Stimulated activated CD4-positive, alpha-beta T cell treated with anti-CD3 and anti-CD28 coated beads, Interleukin-1b, Interleukin-23, amount 100 ng/mL, for 1 hour (primary cell): ENCODE measurements at places on chromosomes 2 and 18.

- DNase-seq = no peak
These were observed 94.6 kb upstream of the LGALSL start for GRCh38 chr2:64359171-64359891.

DNA sequence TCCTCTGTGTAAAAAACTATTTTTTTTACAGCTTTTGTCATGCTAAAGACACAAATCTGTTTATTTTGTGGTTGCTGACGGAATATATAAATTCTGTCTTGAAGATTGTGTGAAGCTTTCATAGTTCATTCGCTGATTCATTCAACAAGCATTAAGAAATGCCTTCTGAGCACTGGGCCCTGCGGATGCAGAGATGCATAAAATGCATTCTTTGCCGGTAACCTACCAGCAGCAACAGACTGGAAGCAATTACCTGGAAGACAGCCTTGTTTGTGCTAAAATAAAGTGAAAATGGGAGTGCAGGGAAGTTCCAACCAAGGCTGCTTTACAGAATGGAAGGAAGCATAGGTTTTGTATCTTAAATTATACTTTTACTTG is 119.7 kb downstream of the PMAIP1 start:
- no peak for DNase-seq

DNA sequence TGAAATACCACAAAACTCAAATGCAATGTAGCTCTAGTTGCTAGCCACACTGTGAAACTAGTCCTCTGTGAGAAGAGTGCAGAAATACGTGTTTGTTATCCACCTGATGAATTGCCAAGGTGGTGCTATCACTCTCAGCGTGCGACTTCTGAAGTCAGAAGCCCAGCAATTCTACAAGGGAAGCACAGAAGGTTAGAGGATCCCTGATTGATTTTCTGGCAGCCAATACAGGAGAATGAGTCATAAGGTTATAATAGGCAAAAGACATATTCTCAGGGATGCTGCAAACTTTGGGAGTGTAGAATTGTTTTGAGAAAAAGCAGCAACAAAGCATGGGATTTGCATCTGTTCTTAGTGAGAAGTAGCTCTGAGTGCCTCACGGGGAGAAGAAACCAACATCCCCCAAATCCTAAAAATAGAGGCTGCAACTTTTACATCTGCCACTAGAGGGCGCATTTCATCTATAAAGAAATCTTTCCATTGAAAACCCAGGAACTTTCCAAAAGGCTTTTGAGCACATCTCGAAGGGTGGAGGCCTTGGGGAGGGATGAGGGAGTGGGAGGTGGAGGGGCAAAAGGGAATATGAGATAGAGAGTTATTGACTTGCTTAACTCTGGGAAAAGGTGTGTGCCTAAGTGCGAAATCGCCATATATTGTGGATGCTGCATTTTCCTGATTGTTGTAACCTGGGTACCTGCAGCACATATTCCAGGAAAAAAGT is 78.0 kb downstream of the TMEM182 start:
- DNase-seq = no peak

DNA sequence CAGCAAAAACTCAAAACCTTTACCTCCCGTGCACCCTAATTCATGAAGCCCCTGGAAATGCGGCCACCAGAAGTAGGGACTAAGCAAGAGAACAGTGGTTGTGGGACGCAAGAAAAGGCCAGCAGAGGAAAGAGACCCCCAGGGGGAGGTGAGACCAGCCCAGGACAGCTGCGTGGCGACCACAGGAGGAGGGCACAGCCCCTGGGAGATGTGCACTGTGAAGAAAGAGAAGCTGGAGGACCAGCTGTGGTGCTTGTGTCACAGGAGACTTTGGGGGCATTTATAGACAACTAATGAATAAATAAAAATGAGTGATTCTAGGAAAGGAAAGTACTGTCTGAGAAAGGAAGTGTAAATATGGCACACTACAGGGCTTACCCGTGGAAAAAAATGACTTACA is 263.8 kb downstream of the EIPR1 start:
- DNase-seq = no peak

DNA sequence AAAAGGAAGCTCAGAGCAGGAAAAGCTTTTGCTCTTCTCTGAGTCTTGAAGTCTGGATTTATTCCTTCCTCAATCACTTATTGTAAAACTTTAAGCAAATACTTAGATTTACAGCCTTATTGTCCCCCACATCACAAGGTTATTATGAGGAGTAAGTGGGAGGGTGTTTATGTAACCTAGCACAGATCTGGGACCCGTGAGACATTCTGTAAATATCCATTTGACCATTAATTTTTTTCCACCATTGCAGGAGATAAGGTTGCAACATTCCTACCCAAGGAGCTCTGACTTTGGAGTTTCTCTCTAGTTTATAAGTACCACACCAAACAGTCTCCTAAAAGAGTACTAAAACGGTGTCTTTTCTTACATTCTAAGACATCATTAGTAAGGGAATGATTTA is 52.1 kb upstream of the CTIF start:
- DNase-seq = no peak

- DNase-seq = no peak
These were observed 102.7 kb upstream of the ARHGAP15 start for GRCh38 chr2:143026411-143027054.

GRCh38 chr2:80420530-80421208 is 116.1 kb upstream of the LRRTM1 start:
- DNase-seq = no peak

DNA sequence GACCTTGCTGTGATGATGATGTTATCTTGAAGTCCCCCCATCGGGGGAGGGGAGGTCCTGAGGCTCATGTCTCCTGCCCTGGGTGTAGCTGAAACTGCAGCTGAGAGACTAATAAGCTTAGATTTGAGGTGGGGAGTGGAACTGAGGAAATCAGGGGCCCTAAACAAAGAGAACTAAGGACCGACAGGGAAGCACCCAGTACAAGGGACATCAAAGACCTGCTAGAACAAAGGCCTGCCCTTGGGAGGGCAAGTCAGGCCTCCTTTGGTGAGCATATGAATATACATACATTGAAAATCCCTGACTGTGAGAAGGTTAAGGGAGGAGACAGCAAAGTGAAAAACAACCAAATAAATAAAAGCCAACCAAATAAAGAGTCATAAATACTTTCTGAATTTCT is 1132.5 kb upstream of the CELF4 start:
- DNase-seq = no peak

DNA sequence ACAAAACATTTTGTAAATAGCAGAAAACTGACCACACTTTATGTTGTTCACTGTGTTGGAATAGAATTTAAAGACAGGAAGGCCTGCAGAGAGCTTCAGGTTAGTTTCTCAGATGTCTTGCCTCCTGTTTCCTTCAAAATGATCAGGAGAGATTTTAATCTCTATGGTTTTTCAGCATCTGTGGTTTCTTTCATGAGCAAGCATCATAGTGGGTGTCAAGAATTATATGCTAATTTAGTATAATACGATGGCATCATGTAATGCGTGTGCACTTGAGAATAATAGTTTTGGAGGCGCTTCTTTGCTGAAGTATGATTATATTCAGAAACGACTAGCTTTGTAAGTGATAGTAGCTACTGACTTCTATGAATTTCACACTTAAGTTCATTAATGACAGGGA is 149.9 kb downstream of the PLCL1 start:
- DNase-seq = no peak

- no peak for DNase-seq
These were observed 75.1 kb downstream of the RFTN2 start for GRCh38 chr2:197600306-197600705.

DNA sequence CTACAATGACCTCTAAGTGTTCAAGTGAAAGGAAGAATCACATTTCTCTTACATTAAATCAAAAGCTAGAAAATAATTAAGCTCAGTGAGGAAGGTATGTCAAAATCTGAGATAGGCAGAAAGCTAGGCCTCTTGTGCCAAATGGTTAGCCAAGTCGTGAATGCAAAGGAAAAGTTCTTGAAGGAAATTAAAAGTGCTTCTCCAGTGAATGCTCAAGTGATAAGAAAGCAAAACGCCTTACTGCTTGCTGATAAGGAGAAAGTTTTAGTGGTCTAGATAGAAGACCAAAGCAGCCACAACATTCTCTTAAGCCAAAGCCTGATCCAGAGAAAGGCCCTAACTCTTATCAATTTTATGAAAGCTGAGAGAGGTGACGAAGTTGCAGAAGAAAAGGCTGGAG is 932.3 kb upstream of the ACVR2A start:
- DNase-seq = no peak

DNA sequence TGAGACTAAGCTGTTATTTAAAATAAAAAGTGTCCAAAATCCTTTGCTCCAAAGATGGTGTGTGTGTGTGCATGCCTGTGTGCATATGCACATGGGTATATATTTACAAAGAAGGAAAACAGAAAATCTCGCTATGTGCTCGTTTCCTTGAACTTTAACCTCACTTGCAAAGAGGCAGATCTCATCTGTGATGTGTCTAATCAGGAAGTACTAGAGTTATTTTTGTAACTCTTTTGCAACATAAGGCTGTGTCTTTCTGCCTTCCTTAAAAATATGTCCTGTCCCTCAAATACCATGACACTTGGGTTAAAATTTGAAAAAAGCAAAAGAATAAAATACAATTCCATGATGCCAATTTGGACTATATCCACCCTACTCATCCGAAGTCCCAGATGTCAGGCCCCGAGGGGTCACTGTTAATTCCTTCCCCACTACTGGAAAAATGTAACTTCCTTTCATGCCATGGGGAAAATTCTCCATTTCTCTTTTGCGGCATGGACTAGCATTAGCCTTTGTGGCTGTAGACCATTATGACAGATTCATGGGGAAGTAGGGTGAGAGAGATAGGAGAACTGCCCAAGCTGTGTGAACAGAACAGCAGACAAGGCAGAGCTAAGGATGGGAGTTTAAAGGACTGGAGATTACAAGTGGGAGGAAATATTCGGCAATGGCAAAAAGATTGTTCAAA is 191.3 kb downstream of the MYO1B start:
- DNase-seq = no peak

DNA sequence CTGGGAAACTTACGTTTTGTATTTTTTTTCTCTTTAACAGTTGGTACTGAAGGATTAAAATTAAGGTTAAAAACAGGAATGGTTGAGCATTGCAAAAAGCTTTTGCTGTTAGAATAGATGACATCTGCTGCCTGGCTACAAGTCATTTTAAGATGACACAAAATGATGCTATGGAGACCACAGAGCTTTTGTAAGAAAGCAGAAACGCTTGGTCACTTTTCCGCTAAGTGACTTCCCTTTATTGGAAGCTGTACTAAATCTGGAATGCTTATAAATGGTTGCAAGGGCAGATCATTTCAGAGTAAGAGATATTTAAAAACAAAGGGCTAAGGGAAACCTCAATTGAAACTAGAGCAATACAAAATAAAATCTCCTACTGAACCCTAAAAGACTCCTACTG is 544.0 kb downstream of the STK39 start:
- no peak for DNase-seq

GRCh38 chr2:165113414-165113813 is 90.4 kb downstream of the SCN3A start:
- DNase-seq = no peak

DNA sequence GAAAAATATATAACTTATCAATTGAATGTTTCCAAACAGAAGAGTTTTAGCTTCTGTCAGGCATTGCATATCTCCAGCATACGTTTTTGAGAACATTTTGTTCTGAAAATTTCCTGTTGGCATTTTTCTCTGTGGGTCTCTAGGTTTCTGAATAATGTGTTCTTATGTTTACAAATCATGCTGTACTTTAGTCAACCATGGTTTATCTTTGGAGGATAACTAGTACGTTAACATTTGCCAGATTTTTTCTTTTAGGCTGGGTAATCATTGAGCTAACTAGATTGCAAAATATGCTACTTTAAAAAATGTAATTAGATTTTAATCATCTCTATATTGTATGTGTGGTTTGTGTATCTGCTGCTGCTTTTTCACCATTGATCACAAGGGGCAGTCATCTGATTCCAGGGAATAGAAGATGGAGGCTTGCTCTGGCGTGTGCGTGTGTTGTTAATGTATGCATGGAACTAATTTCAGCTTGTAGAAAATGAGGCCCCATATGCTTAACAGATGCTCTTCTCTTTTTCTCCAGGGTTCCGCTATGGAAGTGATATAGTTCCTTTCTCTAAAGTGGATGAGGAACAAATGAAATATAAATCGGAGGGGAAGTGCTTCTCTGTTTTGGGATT is 21.3 kb downstream of the XRCC5 start:
- no peak for DNase-seq

- DNase-seq = no peak
These were observed 423 bp upstream of the TTC27 start for GRCh38 chr2:32627441-32627813.

DNA sequence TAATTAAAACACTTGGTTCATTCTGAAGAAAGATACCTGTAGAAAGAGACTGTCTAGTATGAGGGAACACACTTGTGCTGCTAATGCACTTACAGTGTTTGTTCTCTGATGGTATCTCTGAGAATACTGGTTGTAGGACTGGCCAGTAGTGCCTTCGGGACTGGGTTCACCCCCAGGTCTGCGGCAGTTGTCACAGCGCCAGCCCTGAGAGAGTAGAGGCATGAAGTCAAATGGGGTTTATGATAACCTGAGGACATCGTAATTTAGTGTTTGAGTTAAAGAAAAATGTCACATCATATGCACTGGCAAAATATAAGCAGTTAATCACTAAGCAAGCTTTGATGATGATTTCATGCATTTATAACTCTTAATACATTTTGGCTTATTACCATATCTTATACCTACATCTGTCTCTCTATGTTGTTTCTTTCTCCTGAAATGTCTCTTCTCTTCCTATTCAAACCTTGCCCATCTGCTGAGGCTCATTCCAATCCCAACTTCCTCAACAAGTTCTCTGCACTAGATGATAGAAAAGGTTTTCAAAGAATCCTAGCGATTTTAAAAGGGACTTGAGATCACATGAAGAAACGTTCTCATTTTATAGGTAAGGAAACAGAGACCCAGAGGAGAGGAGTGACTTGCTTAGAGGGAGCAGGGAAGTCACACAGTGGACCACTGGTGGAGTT is 50.2 kb downstream of the ATIC start:
- no peak for DNase-seq

DNA sequence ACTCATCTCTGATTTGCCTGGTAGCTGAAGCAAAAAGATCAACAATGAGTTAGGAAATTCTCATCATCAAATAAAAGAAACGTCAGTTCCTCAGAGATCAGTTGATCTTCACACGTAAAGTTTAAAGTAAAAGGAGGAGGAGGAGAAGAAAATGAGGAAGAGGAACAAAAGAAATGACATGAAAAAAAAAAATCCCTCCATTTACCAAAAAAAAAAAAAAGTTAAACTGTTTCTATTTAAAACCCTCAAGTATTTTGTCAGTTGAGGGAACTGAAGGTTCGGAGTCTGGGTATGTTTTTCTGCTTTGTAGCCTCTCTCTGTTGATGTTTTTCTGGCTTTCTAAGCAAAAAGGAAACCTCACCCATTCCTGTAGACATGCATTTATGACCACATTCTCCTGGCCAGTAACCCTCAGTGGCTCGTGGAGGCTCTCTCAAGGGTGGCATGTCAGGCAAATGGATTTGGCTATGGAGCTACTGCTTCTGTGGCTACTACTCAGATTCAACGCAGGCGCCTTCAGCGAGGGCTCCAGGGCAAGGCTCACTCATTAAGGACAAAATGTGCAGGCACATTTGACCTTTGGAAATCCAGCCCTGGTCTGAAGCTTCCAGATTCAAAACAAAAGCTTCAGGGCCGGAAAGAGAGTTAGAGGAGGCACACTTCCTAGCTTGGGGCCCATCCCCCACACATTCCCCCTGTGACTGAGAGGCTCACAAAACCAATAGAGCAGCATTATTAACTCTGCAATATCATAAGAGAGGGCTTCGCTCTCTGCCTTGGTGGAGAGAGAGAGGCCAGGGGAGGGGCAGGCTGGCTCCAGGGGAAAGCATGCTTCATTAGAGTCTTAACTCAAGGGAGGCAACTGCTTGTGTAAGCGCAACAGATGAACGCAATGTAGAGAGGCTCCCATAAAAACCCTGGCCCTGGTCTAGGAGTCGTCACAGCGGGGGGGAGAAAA is 22.3 kb downstream of the KLF7 start:
- DNase-seq = no peak
